ENCODE measurements at places on chromosomes 16 and 17.

DNA sequence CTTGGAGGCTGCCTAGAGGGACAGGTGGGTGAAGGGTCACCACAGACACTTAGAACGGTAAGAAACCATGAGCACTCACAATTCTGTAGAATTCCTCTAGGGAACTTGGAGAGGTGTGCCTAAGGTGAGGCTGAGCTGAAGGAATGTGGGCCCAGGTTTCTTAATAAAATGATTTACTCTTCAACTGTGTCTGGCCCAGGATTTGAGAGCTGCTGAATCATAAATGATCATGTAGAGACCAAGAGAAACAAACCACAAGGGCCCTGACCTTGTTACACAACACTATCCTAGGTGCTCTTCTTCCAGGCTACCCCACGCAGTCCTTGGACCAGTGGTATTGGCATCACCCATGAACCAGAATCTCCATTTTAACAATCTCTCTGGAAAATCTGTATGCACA lies 27.7 kb downstream of the ZNF18 start:
- no peak for DNase-seq

DNA sequence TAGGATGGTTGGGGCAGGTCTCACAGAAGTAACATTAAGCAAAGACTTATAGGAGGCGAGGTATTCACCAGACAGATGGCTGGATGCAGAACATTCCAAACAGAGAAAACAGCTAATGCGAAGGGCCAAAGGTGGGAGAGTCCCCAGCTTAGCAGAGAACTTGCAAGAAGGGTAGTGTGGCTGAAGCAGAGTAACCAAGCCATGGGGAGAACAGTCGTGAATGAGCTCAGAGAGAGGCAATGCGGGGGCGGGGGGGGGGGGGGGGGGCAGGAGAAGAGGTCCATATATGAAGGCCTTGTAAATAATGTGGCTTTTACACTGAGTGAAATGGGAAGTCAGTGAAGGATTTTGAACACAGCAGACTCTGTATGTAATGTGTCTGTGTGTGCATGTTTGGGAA lies 81.3 kb downstream of the SMG6 start:
- no peak for DNase-seq

GRCh38 chr16:72426386-72426785 lies 254.4 kb upstream of the PMFBP1 start:
- no peak for DNase-seq

- no peak for DNase-seq
Observed at GRCh38 chr17:53950207-53950857, 127.6 kb downstream of the KIF2B start.

DNA sequence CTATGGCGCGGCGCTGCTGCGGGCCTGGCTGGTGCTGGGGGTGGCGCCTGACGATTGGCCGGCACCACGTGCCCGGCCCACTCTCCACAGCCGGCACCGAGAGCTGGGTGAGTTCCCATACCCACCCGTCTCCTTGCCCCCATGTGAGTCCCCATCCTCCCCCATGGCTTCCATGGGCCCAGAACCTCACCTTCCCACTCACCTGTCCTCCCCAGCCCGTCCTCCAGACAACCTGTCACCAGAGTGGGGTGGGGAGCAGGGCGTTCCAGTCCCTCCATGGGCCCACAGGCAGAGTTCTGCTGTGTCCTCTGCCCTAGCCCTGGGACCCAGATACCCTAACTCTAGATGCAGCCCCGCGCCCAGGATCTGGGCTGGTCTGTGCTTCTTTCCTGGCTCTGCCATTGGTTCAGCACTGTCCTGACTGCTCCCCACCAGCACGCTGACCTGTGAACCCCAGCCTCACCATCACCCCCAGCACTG lies 5.5 kb downstream of the ARMC5 start:
- no peak for DNase-seq

GRCh38 chr16:4265676-4266075 lies 7.1 kb downstream of the TFAP4 start:
- DNase-seq, result no peak

DNA sequence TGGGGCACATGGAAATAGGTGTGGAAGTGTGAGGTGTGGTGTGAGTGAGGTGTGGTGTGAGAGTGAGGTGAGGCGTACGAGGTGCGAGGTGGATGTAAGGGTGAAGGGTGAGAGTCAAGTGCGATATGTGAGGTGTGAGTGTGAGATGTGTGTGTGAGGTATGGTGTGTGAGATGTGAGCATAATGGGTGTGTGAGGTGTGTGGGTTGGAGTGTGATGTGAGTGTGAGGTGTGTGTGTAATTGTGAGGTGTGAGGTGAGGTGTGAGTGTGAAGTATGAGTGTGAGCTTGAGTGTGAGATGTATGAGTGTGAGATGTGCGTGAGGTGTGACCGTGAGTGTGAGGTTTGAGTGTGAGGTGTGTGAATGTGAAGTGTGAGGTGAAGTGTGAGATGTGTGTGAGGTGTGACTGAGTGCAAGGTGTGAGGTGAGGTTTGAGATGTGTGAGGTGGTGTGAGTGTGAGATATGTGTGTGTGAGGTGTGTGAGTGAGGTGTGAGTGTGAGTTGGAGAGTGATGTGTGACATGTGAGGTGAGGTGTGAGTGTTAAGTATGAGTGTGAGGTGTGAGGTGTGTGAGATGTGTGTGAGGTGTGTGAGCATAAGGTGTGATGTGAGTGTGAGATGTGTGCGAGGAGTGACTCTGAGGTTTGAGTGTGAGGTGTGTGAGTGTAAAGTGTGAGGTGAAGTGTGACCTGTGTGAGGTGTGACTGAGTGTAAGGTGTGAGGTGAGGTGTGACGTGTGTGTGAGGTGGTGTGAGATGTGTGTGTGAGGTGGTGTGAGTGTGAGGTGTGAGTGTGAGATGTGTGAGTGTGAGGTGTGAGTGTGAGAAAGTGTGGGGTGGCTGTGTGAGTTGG lies 354.0 kb downstream of the FOXL1 start:
- no peak for DNase-seq

GRCh38 chr16:67931712-67932461 lies at the start of gene CTRL:
TSS of gene CTRL (minus strand) at chr16:67931862. CDS start at chr16:67931852, 10 bp downstream.
- no peak for DNase-seq

DNA sequence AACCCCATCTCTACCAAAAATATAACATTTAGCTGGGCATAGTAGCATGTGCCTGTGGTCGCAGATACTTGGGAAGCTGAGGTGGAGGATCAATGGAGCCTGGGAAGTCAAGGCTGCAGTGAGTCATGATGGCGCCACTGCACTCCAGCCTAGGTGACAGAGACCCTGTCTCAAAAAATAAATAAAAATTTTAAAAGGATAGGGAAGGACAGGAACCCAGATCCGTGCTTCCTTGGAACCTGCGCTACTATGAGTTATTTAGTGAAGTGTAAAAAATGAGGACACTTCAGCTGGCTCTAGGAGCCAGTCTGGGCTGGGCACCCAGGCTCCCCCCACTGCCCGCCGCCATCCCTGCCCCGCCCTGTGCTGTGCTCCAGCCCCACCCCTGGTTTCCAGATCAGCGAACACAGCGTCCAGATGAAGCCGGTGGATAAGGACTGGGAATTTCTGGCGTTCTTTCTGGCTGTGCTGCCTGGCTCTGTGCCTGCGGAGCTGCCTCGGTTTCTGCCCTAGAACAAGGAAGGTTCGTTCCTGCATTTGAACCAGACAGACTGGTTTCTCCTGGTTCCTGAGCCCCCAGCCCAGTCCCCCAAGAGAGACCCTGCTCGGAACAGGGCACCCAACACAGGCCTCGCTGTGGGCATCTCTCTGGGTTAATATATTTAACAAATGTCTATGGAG lies 18.5 kb downstream of the PLLP start:
- DNase-seq, result no peak

DNA sequence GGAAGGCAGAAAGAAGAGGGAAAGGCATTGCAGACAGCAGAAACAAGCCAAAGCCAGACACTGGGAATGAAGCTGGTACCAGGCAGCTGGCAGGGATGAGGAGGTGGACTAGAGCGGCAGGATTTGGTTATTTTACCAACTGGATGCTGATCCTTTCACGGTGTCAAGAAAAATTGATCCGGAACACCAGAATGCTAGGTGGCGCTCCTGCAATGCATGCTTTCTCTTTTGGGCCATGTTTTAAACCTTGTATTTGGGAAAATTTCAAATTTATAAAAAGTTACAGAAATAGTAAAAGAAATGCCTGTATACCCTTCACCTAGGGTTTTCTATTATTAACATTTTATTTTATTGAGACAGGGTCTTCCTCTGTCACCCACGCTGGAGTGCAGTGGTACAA lies 224.7 kb downstream of the SOX9 start:
- DNase-seq, result no peak

- no peak for DNase-seq
Observed at GRCh38 chr16:58128711-58129096, 477 bp downstream of the CFAP20 start.

- DNase-seq, result no peak
Observed at GRCh38 chr17:43803758-43804157, 23.5 kb downstream of the CFAP97D1 start.

GRCh38 chr16:85464383-85465305 lies 148.5 kb upstream of the GSE1 start:
- DNase-seq, result no peak

DNA sequence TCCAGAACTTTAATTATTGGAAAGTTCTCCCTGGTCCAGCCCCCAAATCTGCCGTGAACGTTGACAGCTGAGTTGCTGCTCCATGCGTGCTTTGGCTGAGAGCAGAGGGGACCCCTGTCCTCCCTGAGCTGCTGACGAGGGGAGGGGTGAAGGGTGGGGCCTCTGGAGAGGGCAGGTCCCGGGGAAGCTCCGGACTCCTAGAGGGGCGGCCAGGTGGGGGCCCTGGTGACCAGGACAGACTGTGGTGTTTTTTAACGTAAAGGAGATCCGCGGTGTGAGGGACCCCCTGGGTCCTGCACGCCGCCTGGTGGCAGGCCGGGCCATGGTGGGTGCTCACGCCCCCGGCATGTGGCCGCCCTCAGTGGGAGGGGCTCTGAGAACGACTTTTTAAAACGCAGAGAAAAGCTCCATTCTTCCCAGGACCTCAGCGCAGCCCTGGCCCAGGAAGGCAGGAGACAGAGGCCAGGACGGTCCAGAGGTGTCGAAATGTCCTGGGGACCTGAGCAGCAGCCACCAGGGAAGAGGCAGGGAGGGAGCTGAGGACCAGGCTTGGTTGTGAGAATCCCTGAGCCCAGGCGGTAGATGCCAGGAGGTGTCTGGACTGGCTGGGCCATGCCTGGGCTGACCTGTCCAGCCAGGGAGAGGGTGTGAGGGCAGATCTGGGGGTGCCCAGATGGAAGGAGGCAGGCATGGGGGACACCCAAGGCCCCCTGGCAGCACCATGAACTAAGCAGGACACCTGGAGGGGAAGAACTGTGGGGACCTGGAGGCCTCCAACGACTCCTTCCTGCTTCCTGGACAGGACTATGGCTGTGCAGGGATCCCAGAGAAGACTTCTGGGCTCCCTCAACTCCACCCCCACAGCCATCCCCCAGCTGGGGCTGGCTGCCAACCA lies at the start of gene MC1R:
TSS of gene MC1R (plus strand) at position 410 of the 895 bp plus-strand sequence. CDS start at position 807, 397 bp downstream.
- DNase-seq, result peak; percentile 75

DNA sequence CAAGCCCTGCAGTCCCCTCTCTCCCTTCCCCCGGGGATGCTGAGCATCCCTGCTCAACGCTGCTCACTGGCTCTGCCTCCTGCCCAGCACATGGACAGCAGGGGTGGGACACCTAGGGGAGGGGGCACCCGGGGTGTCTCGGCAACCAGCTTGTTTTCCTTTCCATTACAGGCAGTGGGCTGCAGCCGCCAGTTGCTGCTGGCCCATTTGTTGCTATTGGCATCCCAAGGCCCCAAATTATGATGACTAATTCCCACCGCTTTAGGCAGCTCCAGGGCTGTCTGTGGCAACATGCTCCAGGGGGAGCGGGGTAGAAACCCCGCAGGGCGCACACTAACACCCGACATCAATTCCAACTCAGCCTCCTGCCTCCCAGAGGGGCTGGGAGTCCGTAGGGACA lies 4.9 kb downstream of the SDK2 start:
- DNase-seq, result peak; percentile 22

DNA sequence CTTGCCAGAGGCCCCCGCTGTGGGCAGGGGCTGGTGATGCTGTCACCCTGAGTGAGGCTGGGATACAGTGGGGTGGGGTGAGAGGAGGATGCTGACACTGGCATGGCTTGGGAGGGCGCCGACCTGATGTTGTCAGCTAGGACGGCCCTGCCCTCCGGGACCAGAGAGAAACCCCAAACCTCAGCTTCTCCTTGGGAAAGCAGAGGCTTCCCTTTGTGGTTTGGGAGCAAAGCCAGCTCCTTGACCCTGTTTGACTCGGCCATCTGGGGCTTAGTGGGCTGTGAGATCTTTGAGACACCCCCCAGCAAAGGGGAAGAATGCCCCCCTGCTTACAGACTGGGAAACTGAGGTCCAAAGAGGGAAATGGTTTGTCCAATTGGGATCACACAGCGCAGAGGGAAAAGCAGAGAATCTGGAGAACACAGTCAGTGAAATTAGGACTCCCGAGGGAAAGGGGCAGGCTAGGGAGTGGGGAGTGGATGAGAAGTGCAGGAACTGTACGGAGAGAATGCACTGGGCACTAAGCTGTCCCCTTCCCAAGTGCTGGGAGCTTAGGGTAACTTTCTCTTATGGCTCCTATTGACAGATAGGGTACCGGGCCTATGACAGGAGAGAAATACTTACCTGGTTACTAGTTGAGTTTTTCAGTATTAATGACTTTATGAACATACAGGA lies 40.7 kb upstream of the DLX4 start:
- DNase-seq, result no peak

GRCh38 chr16:11370084-11370931 lies 25.0 kb downstream of the RMI2 start:
- no peak for DNase-seq

DNA sequence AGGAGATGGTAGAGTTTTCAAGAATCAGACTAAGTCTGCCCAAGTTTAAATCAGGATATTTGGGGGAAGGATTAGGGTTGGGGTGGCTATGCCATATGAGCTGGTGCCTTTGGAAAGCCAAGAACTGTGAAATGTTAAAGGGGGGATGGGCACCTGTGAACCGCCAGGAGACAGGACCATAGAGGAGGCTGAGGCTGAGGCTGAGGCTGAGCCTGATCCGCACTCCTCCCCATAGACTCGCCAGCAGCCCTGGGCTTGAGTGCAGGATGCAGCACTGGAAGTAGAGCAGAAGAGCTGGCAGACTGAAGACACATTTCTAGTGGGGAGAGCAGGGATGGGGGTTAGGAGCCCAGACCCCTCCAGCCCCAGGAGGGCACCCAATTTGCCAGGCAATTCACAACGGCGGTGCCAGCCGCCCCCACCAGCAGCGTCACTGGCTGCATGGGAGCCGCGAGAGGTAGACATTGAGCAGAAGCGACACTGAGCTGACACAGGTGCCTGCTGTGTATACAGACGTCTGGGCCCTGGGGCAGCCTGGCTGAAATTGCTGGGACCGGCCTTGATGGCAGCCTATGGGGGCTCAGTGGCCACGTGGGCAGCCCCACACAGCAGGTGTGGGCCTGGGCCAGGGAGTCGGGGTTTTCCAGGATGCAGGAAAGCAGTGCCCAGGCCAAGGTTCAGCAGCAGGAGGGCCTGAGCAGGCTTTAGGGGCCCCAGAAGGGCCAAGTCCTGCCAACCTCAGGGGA lies 9.2 kb downstream of the PIMREG start:
- no peak for DNase-seq
